ENCODE measurements at places on chromosomes 1 and 21.

- DNase-seq, result no peak
Measured at GRCh38 chr1:38527373-38527966, 332.1 kb downstream of the RRAGC start.

GRCh38 chr1:187680823-187681222 lies 852.1 kb downstream of the PLA2G4A start:
- peak; percentile 62 for DNase-seq

DNA sequence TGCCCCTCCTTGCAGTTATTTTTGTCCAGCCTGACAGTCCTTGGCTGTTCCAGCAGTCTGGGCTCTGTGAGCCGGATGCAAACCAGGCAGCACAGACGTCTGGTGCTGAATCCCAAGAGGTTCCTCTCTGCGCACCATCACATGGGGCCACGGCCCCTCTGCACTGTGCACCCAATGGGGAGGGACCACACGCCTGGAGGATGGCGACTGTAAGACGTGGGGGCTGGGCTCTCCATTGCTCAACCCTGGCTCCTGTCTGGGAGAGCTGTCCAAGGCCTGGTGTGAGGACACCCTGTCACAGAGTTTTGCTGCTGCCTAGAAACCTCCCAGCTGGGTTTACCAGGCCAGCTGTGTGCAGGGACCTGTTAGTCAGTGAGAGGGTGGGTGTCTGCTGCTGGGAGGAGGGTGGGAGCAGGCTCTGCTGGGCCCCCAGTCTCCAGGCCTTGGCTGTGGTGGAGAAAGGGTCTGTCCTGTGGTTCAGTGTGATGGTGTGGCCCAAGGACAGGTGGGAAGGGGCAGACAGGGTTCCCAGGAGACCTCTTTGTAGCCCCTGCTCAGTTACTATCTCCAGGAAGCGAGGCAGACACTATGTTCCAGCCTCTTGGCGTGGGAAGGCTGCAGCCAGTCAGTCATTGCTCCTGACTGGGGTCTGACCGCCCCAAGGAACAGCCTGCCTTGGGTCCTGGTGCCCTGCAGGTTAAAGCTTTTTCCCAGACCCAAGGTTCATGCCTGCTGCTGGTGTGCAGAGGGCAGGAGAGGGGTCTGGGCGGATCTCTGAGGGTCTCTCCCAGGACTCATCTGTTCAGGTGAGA lies 13.8 kb downstream of the HEYL start:
- DNase-seq, result peak; percentile 56

- no peak for DNase-seq
Measured at GRCh38 chr1:55272994-55273393, 57.8 kb upstream of the USP24 start.

DNA sequence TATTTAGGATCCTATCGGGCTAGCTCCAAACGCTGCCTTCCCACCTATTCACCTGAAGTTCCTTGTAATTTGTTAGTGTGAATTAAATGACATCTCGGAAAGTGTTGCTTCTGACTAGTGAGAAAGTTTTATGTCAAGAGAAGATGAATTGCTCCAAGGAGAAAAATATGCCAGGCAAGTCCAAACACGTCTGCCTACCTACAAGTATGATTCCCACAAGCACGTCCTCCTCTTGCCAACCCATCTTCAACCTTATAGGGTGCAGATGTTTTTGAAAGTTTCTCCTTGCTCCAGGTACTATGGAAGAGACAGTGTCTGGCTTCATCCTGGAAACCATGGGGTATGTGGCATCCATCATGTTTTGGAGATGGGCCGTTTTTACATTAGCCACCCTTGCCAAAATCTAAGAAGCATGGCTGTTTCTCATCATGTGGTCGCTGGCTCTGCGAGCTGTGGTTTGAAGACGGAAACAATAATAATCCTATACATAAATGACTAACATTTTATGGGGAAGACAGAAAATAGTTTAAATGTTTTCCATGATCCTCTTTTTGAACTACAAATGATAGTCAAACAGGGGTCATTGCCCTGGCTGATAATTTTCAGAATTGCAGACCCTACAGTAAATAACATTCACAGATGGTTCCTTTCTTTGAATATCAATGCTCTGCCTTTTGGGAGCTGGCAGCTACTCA lies 505.8 kb downstream of the SMYD3 start:
- DNase-seq, result peak; percentile 91

- peak; percentile 86 for DNase-seq
Measured at GRCh38 chr21:34227386-34227852, 136.4 kb upstream of the KCNE2 start.

GRCh38 chr1:36168514-36168913 lies 12.6 kb downstream of the MAP7D1 start:
- DNase-seq, result no peak

GRCh38 chr1:152747831-152748230 lies 10.0 kb upstream of the KPRP start:
- peak; percentile 6 for DNase-seq

- DNase-seq, result peak; percentile 76
Measured at GRCh38 chr1:19427087-19427781, 58.1 kb downstream of the CAPZB start.

DNA sequence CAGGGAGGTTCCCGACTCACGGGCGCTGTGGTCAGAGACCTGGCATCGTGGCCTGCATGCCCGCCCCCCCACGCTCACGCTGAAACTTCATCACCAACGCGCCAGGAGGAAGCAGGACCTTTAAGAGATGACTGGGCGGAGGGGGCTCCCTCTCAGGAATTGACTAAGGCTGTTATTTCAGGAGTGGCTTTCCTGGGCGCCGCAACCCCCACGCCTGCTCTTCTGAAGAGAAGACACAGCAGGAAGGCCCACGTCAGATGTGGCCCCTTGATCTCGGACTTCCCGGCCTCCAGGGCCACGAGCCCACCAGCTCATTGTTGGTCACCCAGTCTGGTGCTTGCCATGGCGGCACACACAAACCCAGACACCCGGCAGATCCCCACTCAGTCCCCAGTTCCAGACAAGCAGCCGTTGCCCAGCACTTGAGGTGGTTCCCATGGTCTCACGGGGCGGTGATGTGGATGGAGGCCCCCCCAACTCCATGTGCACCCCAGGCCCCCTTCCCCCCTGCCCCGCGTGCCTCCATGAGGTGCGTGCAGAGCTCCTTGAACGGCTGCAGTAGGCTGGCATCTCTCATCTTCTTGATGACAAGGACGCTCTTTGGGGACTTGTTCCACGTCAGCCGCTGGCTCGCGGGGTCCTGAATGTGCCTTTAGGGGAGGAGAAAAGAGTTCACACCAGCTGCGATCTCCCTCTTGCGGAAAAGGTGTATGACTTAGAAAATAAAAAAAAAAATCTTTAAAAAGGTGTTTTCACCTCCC lies 21.4 kb downstream of the NADK start:
- DNase-seq, result no peak

GRCh38 chr1:233424779-233425178 lies 97.3 kb downstream of the MAP3K21 start:
- no peak for DNase-seq

GRCh38 chr1:17250601-17251000 lies 1.7 kb downstream of the PADI3 start:
- DNase-seq, result no peak
